GM12878 (cell line): ENCODE measurements at places on chromosomes 13 and 19. TPM values are rescaled to one million over a fixed set of nuclear protein-coding genes. Genes with fewer than 3 reads are reported as not detected.

- no peak for DNase-seq
These were observed 3.3 kb downstream of the GRIN2D start for GRCh38 chr19:48396824-48397176.

DNA sequence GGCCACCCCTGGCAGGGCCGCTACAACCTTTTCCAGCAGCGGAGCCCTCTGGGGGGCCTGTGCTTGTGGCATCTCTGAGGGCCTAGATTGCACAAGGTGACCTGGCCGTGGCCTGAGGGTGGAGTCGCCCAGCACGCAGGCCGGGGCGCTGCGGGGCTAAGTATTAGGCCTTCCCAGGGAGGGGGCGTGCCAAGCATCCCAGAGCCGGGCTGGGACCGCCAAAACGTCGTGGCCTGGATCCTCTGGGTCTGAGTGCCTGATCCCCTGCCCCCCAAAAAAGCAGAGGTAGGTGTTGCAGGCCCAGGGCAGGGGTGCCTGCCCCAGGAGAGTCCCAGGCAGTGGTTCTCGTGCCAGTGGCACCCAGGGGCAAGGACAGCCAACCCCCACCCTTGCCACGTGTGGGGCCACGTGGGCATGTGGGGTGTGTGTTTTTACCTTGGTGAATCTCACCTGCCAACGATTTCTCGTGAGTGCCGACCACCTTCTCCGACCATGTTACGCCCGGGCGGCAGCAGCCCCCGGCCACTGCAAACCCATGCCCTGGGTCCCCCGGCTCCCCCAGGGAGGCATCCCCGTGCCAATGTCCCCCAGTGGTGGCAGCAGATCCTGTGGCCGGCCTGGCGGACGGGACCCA lies 12.6 kb upstream of the GNA15 start:
- no peak for DNase-seq

TRIP10 gene
- 48.6 and 52.7 TPM in 2 replicates for total RNA-seq

DNA sequence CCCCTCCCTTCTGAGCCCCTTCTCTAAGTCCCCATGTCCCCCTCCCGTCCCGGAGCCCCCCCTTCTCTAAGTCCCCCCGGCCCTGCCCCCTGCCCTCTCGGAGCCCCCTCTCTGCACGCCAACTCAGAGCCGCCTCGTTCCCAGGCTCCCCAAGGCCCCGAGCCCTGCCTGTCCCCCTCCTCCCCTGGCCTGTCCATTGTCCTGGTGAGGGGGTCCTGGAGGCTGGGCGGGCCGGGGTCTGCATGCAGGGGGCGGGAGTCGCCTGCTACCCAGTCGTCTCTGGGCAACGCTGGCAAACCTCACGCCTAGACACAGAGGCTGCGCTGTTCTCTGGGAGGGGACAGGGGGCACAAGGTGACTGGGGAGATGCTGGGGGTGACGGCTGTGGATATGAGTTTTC lies 39.2 kb upstream of the SEMA6B start:
- no peak for DNase-seq

- no peak for DNase-seq
These were observed 3.6 kb downstream of the NACC1 start for GRCh38 chr19:13121551-13122274.

CABP5 gene
- not detected in 2 replicates for total RNA-seq
